ENCODE measurements at places on chromosomes 1 and 21.

DNA sequence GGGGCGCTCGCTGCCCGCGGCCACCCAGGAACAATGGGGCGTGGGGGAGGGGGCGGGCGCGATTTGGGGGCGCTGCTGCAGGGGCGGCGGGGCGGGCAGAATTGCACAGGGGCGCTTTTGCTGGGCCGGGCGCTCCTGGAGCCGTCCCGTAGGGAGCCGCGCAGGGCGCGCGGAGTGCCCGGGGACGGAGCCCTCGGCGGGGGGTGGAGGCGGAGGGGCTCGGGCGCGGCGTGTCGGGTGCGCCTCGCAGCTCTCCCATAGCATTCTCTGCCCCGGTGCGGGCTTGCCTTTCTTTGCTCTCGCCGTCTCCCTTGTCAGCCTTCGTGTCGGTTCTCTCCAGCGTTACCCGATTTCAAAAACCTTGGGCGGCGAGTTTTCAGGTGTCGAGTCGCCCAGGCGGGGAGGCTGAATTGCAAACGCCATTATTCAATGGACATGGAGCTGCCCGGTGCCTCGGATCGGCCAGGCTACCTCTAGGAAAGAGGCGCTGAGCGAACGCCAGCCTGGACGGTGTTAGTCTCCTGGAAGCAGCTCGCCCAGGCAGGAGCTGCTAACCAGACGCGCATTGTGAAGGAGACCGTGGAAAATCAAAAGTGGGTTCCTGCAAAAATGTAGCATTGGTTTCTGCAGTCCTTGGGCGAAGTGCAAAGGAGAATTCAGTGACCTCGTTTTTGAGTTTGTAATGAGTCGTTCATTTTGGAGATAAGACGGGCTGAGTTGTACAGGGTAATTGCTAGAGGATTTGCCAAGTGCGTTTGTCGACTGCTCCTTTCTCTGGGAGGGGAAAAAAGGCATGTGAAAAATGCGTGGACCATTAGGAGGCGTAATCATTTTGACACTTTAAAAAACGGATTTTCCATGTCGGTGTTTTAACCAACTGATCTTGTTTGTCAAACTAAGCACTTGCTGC is 626 bp downstream of the CXADR start:
- peak; percentile 9 for DNase-seq

- peak; percentile 3 for DNase-seq
Observed at GRCh38 chr21:46000182-46000730, 18.7 kb downstream of the COL6A1 start.

- no peak for DNase-seq
Observed at GRCh38 chr1:193841857-193842256, 655.4 kb upstream of the B3GALT2 start.

DNA sequence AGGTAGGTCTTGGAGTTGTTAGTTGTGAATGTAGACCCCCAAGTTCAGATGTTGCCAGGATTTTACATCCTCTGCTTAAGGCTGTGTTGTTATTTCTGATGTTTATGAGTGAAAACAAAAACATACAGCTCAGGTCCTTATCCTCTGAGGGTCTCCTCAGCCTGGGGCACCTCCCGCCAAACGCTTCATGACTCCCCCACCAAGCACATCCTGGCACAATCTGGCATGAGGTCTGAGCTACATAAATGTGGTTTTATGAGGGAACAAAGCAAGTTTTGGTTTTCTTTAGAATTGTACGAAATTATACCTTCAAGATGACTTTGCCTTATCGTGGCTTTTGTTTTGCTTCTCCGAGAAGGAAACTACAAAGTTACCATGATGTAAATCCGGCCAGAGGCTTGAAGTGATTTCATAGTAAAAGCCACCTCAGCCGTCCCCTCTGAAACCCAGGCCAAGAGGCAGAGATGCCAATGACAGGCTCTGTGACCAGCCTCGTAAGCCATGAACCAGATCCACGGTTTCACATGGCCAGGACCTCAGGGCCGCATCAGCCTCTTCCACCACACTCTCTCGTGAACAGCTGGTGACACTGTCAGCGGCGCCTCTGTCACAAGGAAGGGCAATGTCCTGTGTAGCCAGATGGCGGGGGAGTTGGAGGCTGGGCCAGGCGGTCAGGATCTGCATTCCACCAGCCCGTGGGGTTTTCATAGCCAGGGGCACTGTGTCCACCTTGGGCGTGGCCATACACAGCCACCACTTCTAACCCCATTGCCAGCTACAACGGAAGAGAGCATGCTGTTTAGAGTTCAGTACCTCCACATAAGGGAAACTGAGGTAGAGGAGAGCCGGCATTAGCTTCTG is 199.4 kb downstream of the KIF26B start:
- DNase-seq = no peak

- no peak for DNase-seq
Observed at GRCh38 chr1:74197255-74197654, 721 bp downstream of the LRRIQ3 start.

DNA sequence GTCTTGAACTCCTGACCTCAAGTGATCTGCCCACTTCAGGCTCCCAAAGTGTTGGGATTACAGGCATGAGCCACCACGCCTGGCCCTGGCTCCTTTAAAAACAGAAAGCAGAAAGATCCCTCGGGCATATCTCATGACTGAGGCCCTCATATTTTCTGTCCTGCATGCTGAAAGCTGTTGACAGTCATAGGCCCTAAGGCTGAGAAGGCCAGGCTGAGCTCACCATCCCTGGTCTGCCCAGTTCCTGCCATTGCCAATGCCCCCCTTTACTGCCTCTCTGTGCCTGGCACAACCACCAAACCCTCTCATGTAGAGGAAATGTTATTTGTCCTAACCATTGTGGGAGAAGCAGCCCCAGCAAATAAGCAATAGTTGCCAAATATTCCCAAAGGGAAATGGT is 12.7 kb downstream of the CD34 start:
- no peak for DNase-seq

DNA sequence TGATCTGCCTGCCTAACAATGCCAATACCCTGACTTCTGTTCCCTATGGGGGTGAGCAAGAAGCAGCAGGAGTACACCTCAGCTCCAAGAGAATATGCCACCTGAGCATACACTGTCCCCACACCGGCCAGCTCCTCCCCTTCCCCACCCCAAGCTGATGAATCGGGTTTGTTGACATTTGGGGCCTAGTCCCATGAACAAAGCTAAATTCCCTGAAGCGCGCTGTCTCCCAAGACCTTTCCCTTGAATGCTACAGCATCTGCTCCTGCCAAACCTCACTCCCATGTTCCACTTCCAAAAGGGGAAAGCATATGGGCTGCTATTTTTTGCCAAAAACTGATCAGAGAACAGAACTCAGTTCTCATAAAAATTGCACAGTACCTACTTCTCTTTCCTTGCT is 220.4 kb upstream of the CAMK1G start:
- no peak for DNase-seq

DNA sequence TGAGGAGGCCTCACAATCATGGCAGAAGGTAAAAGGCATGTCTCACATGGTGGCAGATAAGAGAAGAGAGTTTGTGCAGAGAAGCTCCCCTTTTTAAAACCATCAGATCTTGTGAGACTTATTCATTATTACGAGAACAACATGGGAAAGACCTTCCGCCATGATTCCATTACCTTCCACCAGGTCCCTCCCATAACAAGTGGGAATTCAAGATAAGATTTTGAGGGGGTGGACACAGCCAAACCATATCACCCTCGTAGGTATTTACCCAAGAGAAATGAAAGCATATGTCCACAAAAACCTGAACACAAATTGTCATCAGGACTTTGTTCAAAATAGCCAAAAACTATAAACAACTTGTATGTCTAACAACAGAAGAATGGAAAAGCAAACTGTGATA is 45.9 kb upstream of the TENT5C start:
- no peak for DNase-seq

DNA sequence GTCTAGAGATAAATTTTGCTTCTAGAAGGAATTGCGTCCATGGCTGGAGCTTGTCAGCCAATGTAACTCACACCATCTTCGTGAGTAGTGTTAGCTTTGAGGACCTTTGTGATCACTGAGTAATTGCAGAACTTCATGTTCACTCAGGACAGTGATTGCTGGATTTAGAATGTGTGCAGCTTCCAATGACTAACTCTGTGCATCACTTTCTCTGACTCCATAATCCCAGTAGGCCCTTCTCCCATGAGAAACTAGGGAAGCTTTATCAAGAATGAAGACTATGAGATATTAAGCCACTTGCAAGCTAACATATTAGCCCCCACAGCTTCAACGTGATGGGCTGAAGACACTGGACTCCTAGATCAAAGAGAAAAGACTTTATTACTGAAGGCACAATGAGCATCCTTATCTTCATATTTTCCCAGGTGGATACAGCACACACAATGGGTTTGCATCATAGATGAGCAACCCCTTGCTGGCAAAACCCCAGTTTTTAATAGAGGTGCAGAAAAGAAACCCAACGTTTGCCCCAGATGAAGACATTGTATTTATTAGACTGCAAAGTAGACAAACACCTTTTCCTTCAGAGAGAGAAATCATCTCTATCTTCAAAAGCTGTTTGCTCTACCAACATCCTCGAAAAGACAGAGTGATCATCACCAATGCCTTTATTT is 561.0 kb downstream of the LTN1 start:
- no peak for DNase-seq

- DNase-seq = no peak
Observed at GRCh38 chr1:227225715-227226346, 92.5 kb downstream of the CDC42BPA start.

GRCh38 chr1:64632936-64633335 is 111.9 kb upstream of the RAVER2 start:
- no peak for DNase-seq

GRCh38 chr1:9992910-9993309 is 4.1 kb upstream of the RBP7 start:
- DNase-seq = no peak

- no peak for DNase-seq
Observed at GRCh38 chr1:194292966-194293365, 1106.6 kb upstream of the B3GALT2 start.

- DNase-seq = no peak
Observed at GRCh38 chr1:997713-997992, 2.2 kb downstream of the HES4 start.

- DNase-seq = no peak
Observed at GRCh38 chr1:236848274-236848923, 53.3 kb downstream of the MTR start.

DNA sequence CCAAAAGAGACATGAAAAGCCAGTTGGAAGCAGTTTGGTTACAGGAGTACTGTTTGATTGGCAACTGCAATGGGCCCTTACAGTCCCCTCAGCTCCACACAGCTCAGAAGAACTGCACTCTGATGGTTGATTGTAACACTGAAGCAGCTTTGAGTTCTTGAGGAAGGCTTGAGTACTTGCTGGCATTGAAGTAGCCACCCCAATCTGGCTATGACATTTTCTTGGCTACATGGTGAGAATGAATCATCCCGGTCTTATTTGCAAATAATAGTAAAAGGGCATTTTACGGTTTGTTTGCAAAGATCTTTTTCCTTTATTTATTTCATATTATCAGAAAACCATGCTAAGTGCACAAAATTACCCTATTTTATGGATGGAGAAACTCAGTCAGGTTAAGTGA is 159.7 kb upstream of the BEND5 start:
- no peak for DNase-seq

GRCh38 chr1:162056043-162056442 is 13.4 kb upstream of the NOS1AP start:
- DNase-seq = peak; percentile 22

GRCh38 chr1:150429805-150430204 is 57.4 kb upstream of the TARS2 start:
- DNase-seq = no peak

DNA sequence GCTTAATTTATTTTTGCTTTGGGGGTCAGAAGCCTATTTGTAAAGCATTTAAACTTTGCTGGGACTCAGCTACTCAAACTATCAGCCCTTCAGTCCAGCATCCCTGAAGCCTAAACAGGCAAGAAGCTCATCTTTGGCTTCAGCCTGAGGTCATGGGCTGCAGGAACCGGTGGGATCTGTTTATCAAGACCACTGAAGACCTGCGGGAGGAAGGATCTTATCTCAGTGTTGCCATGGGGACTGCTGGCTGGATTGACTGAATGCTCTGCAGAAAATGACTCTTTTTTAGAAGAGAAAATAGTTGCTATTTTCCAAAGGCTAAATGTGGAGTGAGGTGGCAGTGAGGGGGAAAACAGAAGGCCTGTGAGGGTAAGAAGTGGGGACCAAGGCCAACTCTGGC is 20.6 kb upstream of the ATP1B1 start:
- no peak for DNase-seq

DNA sequence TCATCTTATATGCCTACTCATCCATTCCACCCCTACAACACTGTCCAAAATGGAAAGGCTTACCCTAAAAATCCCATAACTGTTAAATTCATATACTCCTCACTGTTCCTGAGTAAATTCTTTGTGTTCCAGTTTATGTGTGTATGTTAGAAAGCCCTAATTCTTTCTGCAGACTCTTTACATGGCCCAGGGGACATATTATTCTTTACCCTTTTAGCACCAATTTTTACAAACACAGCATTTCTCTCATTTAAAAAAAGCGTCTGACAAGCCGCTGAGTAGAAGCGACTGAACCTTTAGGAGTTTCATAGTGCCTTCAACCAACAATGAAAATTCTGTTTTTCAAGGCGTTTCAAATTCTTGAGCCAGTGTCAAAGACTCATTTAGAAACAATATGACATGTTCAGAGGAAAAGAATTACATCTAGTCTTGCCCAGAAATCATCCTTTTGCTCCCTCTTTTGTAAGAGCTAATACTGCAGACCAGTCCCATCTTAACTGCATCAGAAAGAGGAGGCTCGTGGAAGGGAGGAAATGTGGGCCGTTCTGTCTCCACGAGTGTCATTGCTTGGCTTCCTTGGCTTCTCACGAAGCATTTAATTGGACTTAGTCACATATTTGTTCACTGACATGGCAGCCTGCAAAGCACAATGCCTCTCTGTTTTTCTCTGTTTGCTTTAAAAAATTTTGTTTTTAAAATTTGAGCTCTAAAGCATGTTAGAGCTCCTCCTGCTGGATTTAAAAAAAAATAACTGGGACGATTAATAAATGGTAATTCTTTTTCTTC is 21.3 kb upstream of the C1orf105 start:
- DNase-seq = no peak

DNA sequence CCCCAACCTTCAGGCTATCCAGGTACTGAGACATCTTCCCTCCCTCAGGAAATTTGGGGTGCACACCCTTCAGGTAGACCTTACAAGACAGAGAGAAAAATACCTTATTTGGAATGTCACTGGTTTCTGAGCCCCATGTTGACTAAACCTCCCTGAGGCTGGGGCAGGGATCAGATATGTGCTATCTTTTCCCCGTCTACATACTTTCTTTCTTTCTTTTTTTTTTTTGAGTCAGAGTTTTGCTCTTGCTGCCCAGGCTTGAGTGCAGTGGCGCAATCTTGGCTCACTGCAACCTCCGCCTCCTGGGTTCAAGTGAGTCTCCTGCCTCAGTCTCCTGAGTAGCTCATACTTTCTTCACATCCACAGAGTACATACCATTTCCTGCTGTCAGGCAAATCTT is 1.6 kb downstream of the CYB5R1 start:
- DNase-seq = no peak

DNA sequence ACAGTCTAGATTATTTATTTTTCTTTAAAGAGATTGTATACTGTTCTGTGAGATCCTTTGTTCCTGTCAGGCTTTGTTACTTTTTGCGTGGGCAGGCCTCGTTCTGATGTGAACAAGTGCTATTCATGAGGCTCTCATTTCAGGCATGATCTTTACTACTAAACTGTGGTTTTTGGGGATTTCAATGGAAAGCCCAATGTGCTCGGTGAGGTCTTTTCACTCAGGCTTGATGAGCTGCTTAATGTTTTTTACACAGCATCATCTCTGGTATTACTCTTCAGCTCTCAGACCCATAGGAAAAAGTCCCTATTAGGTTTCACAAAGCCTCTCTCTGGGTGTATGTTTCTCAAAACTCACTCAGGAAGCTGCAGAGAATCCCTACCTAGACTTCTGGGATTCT is 419.4 kb downstream of the GPATCH2 start:
- DNase-seq = no peak

- DNase-seq = no peak
Observed at GRCh38 chr1:153387001-153387400, 3.9 kb downstream of the S100A8 start.

Data from activated CD4-positive, alpha-beta T cell treated with anti-CD3 and anti-CD28 coated beads for 1 hour (primary cell).